Ascending aorta (tissue), 2 donors: ENCODE measurements at places on chromosomes 12 and 14. TPM values are rescaled to one million over a fixed set of nuclear protein-coding genes. Genes with fewer than 3 reads are reported as not detected.

AREL1 gene
- total RNA-seq: 17.9 TPM

YEATS4 gene
- 4.3 TPM for total RNA-seq

CAPZA3 gene
- not detected for total RNA-seq

DNA sequence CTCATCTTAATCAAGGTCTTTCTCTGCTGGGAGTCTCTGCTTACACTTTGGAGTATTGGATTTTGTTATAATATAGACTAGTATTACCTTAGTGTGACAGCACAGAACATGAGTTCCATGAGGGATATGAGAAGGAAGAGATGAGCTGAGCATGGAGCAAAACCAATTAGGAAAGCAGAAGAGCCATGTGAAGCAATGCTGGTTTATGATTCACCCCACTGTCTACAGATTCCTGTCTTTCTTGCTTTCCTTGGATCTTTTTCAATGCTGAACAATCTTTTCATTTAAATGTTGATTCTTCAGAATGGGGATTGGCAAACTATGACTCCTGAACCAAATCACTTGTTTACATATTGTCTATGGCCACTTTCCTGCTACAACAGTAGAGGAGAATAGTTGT lies 70.4 kb upstream of the KITLG start:
- H3K4me1 ChIP-seq: no peaks in the 10 kb centered on the region
- no peak for DNase-seq
- H3K27ac ChIP-seq: no peak overlapping the region

DNA sequence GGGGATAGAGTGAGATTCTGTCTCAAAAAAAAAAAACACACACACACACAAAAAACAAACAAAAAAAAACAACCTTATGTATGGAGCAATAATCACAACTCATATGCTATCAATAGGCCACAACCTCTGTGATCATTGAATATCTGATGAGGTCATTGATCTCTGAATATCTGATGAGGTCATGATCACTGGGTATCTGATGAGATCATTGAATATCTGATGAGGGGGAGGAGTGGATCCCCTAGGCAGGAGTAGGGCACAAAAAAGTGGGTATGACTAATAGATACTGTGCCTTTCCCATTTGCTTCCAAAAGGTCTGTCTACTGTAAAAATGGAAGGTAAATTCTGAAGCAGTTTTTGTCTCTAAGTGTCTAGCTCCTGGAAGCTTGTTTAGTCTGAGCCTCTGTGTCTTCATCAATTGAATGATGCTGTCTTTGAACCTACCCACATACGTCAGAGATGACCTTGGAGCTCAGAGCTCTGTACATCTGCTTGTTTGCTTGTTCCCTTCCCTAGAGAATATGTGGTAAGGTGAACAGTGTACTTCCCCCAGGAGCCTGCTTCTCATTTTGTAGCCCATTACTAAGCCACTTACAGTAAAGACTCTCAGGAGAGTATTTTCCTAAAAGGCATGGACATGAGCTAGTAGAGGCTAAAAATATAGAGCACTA lies 13.6 kb downstream of the PAH start:
- H3K4me3 ChIP-seq: no peak overlapping the region
- H3K36me3 ChIP-seq: no peaks in the 10 kb centered on the region

- H3K4me3 ChIP-seq: no peak overlapping the region
- H3K36me3 ChIP-seq: no peaks in the 10 kb centered on the region
- no peak overlapping the region for H3K27ac ChIP-seq
- H3K4me1 ChIP-seq: no peaks in the 10 kb centered on the region
- no peak for DNase-seq
- H3K27me3 ChIP-seq: no peaks in the 10 kb centered on the region
Measured at GRCh38 chr12:1839956-1840951, 19.9 kb downstream of the LRTM2 start.

GALNT16 gene
- 38.0 TPM for total RNA-seq

ZFHX2 gene
- total RNA-seq: 1.3 TPM

TECPR2 gene
- 27.0 TPM for total RNA-seq

MMP19 gene
- 37.5 TPM for total RNA-seq

OVCH1 gene
- total RNA-seq: 2.6 TPM

DNA sequence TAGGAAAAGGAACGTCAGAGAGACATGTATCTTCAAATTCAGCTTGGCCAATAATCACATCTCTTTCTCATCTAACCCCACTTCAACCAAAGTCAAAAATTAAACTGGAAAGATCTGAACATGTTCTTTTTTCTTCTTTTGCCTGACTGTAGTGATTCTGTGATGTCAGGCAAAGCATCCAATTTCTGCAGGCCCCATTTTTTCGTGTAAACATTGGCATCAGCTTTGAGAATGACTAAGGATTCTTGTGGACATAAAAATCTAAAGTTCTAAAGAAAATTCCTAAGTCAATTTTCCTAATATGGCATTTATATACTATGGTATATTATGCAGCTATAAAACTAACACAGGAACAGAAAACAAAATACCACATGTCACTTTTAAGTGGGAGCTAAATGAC lies 89.1 kb downstream of the STXBP6 start:
- DNase-seq: no peak
- no peak overlapping the region for H3K4me3 ChIP-seq
- peaks cover 4% of the 10 kb centered on the region for H3K4me1 ChIP-seq
- H3K27me3 ChIP-seq: no peaks in the 10 kb centered on the region
- H3K36me3 ChIP-seq: no peaks in the 10 kb centered on the region

AMIGO2 gene
- 22.7 TPM for total RNA-seq

DNA sequence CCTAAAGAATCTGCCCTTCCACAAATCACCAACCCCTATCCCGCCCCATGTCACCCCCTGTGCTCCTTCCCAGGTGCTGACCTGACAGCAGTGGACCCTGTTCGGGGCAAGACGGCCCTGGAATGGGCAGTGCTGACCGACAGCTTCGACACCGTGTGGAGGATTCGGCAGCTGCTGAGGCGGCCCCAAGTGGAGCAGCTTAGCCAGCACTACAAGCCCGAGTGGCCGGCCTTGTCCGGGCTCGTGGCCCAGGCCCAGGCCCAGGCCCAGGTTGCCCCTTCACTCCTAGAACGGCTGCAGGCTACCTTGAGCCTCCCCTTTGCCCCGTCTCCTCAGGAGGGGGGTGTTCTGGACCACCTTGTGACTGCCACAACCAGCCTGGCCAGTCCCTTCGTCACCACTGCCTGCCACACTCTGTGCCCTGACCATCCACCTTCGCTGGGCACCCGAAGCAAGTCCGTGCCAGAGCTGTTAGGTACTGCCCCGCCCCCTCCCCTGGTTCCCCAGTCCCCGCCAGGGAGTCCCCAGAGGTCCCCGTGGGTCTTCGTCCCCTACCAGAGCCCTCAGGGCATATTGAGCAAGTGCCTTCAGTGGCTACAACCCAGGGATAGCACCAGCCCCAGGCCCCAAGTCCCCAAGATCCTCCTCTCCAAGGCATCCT lies 2.7 kb downstream of the ANKRD33 start:
- no peak overlapping the region for H3K27ac ChIP-seq
- H3K27me3 ChIP-seq: no peaks in the 10 kb centered on the region
- H3K4me1 ChIP-seq: no peaks in the 10 kb centered on the region
- H3K4me3 ChIP-seq: no peak overlapping the region
